ENCODE measurements at places on chromosomes 13 and 19. TPM values are rescaled to one million over a fixed set of nuclear protein-coding genes. Genes with fewer than 3 reads are reported as not detected.

The DCLK1 gene
- total RNA-seq, result 28.2 TPM

The PLIN3 gene
- 53.8 TPM for total RNA-seq

The SIRT6 gene
- total RNA-seq, result 25.6 TPM

DNA sequence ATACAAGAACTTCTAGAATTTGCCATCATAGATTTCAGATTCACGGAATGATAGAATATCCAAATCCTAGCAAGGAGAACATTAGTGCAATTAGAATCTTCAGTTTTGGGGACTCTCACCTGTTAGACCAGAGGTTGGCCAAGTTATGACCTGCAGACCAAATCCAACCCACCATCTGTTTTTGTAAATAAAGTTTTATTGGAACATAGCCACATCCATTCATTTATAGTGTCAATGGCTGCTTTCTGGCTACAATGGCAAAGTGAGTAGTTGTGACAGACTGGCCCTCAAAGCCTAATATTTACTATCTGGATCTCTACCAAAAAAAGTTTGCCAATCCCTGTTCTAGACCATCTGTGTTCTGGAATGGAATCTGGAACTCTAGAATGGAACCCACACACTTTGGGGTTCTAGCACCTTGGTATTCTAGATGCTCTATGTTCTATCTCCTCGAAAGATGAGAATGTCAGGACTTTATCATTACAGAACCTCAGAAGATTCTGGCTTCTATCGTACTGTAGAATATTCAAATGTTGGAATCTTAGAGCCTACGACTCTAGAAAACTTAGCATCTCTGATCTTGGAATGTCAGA is 2.5 kb downstream of the KPTN start:
- no peak for DNase-seq

DNA sequence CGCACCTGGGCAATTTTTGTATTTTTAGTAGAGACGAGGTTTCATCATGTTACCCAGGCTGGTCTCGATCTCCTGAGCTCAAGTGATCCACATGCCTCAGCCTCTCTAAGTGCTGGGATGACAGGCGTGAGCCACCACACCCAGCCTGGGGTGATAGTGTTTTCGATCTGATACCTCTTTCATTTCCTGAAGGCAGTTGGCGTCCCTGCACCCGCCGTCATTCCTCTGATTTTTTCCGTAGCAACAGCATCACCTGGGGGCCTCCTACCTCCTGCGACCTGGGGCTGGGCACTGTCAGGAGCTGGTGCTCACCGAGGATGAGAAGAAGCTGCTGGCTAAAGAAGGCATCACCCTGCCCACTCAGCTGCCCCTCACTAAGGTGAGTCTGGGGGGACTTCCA is 10.8 kb downstream of the CREB3L3 start:
- DNase-seq, result no peak

DNA sequence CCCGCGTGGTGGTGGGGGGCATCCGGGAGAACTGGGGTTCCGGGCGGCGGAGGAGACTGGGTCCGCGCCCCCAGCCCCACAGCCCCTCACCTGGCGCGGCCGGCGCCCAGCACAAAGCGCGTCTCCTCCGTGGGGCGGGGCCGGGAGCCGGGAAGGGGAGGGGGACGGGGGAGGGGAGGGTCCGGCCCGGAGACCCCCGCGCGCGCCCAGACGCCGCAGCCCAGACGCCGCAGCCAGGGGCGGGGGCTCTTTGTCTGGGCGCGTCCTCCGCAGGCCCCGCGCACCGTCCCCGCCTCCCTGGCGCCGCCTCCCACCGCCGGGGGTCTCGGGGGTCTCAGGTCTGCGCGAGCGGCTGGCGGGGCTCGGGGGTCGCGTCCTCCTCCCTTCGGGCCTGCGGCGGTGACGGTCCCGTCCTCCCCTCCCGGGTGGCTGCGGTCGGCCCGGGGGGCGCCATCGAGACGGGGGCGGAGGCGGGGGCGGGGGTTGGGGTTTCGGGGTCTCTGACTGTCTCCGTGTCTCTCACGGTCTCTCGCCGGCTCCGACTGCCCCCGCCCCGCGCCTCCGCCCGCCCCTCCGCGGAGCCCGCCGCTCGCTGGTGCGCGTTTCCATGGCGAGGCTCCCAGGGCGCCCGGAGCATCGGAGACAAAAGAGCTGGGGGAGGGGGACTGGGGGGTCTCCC is at the start of gene PLPPR3:
Gene PLPPR3 (minus strand): TSS at position 131 of the 679 bp plus-strand sequence. CDS start 396 bp downstream, outside the sequence.
- DNase-seq, result no peak

DNA sequence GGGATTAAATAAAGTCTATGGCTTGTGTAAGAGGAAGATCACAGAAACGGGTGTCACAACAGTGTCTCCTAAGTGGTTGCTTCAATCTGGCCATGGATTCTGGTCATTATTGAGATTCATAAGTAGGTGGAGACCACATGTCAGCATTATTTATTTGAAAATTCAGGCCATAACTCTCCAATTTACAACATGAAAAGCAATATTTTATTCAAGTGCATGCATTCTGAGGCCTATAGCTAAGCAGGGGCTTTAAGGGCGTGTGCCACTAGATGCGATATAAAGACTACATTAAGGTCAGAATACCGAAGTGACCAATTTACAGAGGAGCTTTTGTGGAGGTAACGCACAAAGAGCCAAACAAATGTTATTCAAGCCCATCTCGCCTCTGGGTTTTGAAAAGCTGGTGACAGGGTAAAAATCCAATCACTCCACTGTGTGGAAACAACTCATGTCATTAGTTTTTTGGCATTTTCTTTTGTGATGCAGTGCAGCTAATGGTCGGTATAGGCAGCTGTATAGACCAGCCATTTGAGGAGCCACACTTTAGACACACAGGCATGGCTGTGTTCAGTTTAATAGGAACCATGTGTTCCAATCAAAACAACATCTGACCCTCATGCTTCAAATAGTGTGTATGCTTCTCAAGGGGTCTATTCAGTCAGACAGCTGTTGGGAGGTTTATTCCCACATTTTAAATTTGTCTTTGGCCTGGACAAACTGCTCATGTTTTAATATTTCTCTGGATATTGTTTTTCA is 123.7 kb downstream of the KL start:
- no peak for DNase-seq

- DNase-seq, result no peak
Measured at GRCh38 chr13:49272296-49272695, 24.6 kb downstream of the CDADC1 start.

- DNase-seq, result no peak
Measured at GRCh38 chr13:43389573-43389972, 366.2 kb downstream of the DNAJC15 start.

DNA sequence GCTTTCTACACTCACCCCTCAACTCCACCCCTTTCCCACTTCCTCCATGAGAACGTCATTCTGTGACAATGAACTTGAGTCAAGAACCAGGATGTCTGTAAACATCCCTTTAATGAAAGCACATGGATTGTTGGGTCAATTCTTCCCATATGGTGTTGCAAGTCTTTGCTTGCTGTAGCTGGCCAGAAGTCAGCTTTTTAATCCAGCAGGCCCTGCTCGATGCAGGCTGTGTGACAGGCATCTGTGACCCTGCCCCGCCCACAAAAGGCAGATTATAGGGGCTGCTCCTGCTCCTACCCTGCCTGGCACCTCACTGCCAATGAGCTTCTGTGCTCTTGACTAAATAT is 78.0 kb downstream of the STARD13 start:
- no peak for DNase-seq

GRCh38 chr19:56671613-56671994 is at the start of gene ZNF835:
TSS of gene ZNF835 (minus strand) at chr19:56671757. CDS start at chr19:56665198, 6,559 bp downstream.
- DNase-seq, result peak; percentile 90

- DNase-seq, result no peak
Measured at GRCh38 chr13:26423629-26424028, 133.9 kb upstream of the WASF3 start.

- DNase-seq, result no peak
Measured at GRCh38 chr13:49320975-49321374, 73.2 kb downstream of the CDADC1 start.

DNA sequence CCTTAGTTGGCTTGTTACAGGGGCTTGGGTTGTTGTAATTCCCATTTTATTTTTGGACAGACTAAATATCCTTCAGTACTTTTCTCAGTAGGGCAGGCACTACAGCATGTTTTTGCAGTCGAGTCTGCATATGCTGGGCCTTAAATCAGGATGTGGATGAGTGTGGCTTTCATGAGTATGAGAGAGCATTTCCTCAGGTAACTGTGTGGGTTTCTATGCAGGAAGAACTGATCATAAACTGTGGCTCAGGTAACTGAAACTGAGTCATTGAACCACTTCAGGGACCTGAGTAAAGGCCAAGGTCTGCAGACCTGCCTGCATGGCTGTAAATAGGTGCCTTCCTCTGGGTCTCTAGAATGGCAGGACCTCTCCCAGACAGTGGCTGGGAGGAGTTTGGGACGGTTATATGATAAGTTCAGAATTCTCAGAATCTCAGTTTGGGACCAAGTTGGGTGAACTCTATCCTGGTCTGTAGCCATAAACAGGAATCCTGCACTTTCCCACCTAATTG is 112.1 kb downstream of the ZNF737 start:
- DNase-seq, result no peak

Data from breast epithelium (tissue), 4 donors.